Fibroblast of skin of right quadriceps (primary cell): ENCODE measurements at places on chromosomes 2 and 18.

DNA sequence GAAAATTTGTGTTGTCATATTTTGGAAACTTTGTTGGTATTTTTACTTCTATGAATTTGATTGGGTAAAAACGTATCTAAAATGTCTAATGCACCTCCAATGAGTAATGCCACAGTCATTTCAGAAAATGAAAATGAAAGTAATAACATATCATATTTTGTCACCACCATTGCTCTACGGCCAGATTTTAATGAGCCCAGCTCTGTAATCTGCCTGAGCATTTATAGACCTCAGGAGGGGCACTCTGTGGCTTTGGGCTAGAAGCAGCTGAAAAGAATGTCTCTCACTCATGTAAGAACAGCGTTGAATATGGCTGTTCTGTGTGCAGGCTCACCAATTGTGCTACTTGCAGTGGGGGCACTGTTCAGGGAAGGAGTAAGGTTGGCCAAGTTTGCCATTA, 32.7 kb upstream of the ABCA12 start:
- DNase-seq = no peak

- DNase-seq = no peak
These were observed 133.2 kb downstream of the ICOS start for GRCh38 chr2:204069804-204070203.

DNA sequence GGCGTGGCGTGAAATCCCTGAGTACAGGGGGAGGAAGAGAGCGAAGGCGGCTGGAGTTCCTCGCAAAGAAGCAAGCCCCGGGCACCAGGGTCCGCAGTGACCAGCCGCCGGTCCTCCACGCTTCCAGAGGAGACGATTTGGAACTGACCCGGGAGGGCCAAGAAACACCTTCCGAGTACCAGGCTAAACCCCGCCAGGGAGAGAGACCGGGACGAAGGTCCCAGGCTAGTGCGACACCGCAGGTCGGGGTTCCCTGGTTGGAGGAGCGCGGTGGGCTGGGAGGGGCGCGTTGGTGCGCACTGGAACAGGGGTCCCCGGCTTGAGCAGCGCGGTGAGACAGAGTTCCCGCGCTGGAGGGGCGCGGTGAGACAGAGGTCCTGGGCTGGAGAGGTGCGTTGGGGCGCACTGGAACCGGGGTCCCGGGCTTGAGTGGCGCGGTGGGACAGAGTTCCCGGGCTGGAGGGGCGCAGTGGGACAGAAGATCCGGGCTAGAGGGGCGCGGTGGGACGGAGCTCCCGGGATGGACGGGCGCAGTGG, 901 bp downstream of the WDFY1 start:
- no peak for DNase-seq

GRCh38 chr18:50949185-50949584, 18.7 kb upstream of the ELAC1 start:
- DNase-seq = no peak

- peak; percentile 79 for DNase-seq
These were observed 18.7 kb downstream of the C1D start for GRCh38 chr2:68044099-68044498.

DNA sequence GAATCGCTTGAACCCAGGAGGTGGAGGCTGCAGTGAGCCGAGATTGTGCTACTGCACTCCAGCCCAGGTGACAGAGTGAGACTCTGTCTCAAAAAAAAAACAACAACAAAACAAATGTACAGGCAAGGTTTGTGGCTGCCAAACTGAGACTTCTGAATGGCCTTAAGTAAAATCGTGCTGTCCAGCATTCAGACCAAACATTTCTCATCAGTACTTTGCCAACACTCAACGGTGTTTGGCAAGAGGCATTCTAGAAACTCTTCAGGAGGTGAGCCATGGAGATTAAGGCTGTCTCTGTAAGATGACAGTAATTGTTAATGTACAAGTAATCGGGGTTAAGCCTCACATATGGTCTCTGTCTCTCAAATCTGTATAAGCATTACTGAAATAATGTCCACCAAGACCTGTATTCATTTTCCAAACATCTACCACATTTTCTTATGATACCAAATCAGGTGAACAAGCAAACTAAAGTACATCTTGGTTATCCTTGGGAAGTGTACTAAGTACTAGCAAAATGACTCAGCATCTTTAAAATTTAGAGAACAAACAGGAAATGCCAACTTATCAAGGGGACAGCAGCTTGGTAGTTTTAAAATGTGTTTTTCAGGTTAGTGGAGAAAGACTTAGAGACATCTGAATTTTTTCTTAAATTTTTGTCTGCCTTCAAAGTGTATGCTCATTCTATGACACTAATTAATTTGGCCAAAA, 29.3 kb downstream of the SERPINE2 start:
- DNase-seq = no peak

DNA sequence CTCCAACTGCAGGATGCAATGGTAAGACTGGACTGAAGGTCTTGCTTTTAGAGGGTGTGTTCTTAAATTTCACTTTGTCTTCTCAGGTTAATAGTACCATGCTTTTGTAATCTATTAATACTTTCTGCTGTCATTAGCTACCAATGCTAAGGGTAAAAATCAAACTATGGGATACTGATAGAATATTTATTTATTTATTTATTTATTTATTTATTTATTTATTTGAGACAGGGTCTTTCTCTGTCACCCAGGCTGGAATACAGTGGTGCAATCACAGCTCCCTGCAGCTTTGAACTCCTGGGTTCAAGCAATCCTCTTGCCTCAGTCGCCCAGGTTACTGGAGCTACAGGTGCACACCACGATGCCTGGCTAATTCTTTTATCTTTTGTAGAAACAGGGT, 152.1 kb downstream of the SPP2 start:
- DNase-seq = no peak

DNA sequence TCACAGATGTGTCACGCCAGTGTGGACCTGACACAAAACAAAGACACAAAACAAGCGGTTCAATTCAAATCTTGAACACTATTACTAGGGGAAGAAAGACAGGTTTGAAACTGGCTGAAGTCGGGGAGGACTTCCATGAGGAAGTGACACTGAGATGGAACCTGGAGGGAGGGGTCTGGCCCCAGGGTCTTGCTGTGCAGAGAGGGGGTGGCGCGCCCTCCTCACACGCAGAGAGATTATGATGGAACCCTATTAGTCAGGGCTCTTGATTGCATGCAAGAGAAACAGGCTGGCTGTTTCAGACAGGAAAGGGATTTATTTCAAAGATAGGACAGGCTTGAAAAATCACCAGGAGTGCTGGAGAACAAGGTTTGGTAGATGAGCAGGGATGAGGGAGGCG, 363.6 kb upstream of the HS6ST1 start:
- no peak for DNase-seq

- no peak for DNase-seq
These were observed 402.3 kb upstream of the SLC14A2 start for GRCh38 chr18:45213040-45213333.

DNA sequence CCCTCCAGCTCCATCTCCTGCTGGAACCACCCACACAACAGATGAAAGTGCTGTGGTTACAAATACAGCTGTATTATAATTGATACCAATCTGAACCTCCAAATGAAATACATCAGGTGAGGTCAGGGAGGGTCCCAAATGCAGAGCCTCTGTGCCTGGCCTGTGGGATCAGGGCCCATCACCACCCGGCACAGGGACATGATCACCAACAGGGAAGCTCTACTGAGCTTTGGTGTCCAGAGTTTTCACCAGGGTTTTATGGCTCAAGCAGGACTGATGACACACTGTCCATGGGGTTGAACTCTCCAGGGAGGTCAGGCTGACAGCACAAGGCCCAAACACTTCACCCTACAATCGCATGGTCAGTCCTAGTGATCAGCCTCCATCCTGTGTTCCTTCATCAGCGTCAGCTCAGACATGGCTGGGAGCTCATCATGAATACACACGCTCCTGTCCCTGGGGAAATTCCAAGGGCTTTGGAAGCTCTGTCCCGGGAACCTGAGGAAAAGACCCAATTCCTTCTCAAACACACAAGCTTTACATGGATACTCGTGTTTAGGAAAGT, 3.9 kb upstream of the PXDN start:
- DNase-seq = no peak

DNA sequence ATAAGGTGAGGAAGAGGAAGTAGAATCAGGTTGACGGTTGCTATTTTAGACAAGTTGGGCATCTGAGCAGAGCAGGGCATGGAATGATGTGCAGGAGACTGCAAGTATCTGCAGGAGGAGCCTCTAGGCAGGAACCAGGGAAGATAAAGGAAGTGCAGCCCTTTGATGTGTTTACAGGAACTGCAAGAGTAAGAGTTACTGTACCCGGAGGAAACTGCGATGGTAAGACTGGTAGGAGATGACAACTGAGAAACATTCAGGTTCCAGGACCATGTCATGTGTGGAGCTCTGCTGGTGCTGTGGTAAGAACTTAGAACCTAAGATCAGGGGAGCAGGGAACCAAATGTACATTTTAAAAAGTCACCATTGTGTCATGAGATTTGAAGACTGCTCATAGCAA, 134.3 kb upstream of the STON1 start:
- DNase-seq = no peak

DNA sequence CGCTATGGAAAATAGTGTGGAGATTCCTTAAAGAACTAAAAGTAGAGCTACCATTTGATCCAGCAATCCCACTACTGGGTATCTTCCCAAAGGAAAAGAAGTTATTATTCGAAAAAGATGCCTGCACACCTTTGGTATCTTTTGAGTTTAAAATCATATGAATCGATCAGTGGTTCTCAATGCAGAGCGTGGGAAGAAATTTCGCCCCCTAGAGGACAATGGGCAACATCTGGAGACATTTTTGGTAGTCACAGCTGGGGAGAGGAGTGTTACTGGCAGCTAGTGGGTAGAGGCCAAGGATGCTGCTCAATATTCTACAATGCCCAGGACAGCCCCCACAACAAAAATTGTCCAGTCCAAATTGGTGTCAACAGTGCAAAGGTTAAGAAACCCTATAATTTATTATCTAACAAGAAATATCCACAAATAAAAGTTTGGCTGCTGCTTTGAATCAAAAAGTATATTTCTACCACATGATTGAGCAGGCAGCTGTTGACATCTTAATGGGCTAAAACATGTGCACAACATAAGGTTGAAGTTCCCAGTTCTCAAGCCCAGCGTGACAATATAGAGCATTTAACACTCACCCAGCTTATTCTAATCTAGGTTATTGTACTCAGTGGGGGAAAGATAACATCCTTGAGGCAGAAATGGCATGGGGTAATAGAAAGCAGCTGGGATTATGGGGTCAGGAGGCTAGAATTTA, 425.7 kb downstream of the LRATD1 start:
- no peak for DNase-seq

- no peak for DNase-seq
These were observed 814.9 kb upstream of the NRXN1 start for GRCh38 chr2:51846796-51847195.

GRCh38 chr18:9715978-9716774, 8.1 kb downstream of the RAB31 start:
- DNase-seq = no peak

DNA sequence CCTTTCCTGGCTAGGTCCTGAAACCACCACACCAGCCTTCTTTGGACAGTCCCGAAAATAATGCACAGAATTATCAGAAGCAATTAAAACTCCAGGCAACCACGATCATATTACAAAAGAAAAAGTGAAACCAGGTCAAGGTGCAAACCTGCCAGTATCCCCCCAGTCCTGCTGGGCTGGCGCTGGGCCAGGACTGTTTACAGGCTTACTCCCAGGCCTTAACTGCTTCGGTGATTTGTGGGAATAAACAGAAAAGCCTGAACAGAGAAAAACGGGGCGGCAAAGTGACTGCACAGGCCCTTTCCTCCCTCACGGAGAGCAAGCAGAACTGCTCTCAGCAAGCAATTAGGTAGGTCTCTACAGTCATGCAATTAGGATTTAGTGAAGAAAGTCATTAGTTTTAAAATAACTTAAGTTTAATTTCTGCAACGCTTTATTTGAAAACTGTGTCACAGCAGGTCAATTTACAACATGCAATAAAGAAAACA, 1.3 kb downstream of the HDAC4 start:
- DNase-seq = peak; percentile 11

DNA sequence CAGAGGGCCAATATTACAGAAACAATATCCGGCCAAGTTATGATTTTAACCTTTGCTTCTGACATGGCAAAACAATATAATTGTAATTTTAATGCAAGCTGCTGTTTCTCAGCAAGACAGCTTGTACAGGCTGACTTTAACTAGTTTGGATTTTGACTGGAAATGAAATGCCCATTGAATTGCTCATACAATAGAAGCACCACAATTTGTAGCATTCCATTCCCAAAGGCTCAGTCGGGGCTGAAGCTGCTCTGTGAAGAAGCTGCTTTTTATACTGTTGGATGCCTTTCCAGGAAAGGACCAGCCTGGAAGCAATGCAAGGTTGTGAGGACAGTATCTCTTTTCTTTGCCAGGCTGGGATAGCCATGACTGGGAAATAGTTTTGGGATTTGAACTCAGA, 677.0 kb upstream of the FANCL start:
- peak; percentile 84 for DNase-seq

DNA sequence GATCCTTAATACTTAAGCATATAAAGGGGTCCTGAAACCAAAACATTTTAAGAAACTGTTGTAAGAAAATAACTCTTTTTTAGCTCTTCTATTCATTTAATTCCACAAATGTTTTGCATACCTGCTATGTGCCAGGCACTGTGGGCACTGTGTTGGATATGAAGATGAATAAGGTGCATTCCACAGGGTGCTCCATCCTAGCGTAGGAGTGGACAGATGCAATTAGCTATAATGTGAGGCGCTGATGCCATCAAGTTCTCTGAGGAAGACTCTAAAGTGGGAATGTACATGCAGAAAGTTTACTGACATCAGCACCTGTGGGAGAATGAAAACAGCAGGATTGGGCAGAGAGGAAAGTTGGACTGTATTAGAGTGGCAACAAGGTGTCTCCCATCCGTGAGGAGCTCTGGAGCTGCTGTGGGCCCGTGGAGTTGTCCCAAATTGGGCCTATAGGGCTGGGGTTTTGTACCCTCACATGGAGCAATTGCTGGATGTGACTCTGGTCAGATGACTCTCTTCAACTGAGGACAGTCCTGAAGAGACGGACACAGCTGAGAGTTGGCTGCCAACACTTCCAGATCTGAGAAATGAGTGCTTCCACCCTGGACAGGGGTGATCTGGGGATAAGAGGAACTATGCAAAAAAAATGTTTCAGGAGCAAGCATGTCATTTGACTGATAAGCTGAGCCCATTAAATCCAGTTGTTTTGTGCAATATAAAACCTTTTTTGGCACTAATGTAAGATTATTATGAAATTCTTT, 22.3 kb downstream of the CD8A start:
- DNase-seq = no peak

GRCh38 chr2:158204741-158205165, 103.1 kb downstream of the UPP2 start:
- DNase-seq = peak; percentile 6

GRCh38 chr2:224360801-224361251, 41.1 kb downstream of the FAM124B start:
- DNase-seq = no peak

- DNase-seq = no peak
These were observed 30.6 kb downstream of the CYP26B1 start for GRCh38 chr2:72117029-72117428.

DNA sequence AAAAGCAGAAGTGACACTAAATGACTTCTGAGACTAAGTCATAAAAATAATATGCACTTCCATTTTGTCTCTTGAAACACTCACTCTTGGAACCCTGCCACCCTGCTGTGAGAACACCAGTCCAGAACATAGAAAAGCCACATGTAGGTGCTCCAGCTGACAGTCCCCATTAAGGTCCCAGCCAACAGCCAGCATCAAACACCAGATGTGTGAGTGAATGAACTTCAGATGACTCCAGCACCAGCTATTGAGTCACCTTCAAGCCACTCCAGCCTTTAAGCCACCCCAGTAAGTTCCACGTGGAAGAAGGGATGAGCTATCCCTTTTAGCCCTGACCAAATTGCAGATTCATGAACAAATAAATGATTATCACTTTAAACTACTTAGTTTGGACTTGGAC, 31.5 kb upstream of the LGALSL start:
- DNase-seq = peak; percentile 14

GRCh38 chr2:176189681-176190641, 1.5 kb downstream of the HOXD1 start:
- DNase-seq = no peak
